Activated CD4-positive, alpha-beta T cell treated with anti-CD3 and anti-CD28 coated beads for 1 hour (primary cell): ENCODE measurements at places on chromosomes 7 and 10.

DNA sequence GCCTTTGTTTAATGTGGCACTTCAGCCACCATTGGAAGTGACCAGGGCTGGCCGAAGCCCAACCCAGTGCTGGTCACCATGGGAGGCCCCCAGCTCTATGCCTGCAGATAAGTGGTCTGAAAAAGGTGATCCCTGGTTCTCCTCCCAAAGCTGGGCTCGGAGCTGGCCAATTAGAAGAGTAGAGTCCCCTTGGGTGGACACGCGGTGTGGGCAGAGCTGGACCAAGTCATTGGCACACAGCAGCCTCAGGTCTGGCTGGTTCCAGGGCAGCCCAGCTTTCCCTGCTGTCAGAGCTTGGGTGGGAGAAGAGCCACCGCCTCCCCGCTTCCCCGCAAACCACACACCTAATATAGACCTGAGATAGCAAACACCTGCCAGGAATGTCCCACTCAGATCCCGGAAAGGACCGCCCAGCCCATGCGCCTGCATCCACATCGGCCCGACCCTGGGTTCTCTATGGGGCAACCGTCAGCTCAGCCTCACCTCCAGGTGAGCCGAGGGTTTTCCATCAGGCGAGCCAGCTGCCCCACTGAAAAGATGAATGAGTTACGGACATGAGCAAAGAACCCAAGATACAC lies 84.3 kb downstream of the TCERG1L start:
- DNase-seq: no peak

DNA sequence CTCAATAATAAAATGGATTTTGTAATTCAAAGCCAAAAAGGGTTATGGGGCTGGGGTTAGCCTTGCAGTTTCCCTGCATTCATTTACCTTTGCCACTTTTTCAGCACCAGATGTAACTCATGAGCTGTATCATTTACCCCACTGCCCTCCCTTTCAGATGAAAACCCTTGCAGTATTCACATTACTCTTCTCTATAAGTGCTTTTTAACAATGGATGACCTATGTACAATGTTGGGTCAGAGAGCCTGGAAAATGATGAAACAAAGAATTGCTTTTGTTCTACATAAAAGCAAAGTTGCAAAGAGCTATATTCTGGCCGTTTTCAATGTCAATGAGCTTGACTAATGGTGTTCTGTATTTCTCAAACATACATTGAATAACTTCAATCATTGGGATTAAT lies 189.7 kb downstream of the TMEM26 start:
- DNase-seq: no peak

DNA sequence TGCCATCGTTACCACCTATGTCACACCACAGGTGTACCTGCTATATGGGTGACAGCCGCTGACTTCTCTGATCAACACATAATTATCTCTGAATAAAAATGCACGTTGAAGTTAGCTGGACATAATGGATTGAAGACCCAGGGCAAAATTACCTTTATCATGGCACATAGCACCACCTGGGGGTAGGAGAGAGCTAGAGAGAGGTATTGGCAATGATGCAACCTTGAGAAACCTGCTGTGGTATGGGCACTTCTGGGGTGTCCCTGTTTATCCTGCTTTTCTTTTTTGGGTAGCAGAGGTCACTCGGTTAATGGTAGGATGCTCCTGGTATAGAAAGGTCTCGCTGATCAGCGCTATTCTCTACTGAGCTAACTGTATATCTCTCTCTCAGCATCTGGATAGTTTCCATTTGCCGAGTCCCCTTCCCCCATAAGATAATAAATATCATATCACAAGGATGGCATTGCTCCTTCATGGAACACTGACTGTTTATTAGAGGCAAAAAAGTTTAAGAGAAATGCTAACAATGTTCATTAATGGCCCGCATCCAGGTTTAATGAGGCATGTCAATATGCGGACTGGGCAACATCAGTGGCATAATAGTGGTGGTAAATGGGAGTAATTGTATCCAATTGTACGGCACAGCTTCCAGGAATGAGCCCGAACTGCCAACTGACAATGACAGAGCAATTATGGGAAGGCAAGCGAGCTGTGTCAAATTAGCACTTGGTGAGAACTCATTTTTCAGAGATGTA lies 323.1 kb downstream of the TFEC start:
- DNase-seq: no peak

DNA sequence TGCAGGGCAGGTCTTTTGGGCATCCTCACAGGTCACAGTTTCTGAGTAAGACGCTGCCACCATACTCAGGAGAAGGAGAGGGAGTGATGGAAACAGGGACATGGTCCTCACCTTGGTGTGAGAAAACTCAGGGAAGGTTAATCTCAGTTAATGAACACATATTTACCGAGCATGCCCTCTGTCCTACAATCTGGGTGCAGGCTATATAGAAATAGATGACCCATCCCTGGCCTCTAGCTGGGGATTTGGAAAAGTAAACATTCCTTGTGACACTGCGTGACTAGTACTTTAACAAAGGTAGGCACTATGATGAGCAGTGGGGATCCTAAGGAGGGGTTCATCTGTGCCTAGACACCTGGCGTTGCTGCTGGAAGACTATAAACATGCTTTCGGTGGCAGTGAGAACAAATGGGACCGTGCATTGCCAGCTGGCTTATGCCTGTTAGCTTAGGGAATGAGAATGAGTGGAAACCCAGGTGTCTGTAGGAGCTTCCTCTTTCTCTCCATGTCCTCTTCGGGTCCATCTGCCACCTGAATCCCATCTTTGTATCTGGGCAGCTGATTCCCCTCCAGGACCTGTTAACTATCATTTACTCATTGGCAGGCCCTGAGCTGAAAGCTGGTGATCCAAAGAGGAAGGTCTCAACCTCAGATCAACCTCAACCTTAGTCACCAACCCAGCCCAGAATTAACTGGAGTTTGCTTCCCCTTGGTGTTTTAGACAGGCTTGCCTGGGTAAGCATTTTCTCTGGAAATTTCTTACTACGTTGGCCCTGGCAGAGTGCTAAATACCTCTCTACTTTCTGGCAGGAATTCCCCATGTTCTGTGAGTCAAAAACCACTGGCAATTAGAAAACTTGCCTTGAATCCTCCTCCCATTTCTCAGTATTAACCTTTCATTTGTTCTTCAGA lies 794 bp downstream of the MBL2 start:
- DNase-seq: no peak

- no peak for DNase-seq
These were observed 227.6 kb upstream of the STEAP1 start for GRCh38 chr7:89926701-89927100.

DNA sequence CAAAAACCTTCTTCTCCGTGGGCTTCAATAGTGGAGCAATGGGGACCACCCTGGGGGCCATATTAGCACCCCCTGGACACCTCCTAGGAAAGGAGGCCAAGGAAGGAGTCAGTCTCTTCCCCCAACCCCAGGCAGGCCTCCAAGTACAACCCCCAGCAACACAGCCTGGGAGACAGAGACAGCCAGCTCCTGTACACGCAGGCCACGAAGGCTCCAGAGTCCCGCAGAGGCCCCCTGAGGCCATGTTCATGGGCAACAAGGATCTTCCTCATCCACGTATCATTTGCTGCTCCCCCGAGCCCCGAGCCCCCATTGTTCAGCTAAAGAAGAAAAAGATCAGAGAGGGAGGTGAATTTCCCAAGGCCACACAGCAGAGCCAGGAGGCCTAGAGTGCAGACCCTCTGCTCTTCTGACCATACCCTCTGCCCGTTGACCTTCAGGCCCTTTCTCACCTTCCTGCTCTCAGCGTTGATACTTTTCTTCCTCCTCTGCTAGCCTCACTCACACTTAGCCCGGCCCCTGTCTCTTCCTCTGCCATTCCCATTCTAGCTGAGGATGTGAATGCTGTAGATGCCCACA lies 35.9 kb upstream of the MYL10 start:
- DNase-seq: no peak

DNA sequence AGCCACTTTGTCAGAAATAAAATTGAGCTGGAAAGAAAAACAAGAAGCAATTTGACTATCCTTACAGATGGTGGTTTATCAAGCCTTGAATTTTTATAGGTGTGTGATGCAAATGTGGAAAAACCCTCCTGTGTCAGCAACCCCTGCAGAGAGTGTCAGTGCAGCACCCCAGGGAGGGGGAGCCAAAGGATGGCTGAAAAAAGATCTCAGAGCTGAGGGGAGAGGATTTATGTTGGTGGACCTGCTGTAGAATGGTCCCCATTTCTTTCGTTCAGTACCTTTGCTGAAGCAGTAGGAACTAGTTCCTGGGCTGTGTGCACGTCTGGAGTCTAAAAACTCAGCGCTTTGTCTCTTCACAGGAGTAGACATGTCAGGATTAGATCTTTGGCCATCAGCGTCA lies 239.0 kb downstream of the PHTF2 start:
- no peak for DNase-seq

DNA sequence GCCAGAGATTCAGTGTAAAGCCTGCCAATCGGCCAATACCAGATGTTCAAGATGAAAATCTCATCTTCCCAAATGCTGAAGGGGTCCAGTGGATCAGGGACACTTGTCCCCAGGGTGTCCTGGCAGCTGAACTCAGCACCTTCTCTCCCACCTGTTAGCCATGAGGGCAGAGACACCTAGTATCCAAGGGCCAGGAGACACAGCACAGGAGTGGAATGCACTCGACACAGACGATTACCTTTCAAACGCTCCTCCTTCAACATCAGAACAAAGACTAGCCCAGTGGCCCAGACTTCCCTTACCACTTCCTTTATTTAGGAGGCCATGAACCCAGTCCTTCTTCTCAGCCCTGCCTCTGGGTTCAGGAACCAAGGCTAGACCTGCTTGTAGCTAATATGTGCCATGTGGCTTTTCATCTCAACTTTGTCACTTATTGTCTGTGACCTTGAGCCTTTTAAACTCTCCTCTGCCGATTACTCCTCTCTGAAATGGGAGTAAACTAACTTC lies 180.3 kb upstream of the PLXNA4 start:
- DNase-seq: no peak

- no peak for DNase-seq
These were observed 76.8 kb downstream of the GATA3 start for GRCh38 chr10:8130973-8131911.

DNA sequence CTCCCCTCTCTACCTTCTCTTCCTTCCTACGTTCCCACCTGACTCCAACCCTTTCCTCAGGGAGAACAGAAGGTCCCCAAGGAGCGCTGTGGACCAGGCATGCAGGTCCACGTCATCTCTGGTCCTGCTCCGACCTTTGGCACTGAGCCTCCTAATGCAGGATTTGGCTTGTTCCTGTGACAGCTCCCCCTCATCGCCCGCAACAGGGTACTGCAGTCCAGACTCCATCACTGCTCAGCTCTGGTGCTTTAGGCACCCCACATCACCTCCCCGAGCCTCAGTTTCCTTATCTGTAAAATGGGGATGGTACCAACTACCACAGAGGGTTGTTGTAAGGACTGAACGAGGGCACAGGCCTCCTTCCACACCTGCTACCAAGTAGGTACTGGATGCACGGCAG lies 54.6 kb downstream of the FHIP2A start:
- no peak for DNase-seq

- DNase-seq: no peak
These were observed 96.0 kb downstream of the NRCAM start for GRCh38 chr7:108360058-108360800.

DNA sequence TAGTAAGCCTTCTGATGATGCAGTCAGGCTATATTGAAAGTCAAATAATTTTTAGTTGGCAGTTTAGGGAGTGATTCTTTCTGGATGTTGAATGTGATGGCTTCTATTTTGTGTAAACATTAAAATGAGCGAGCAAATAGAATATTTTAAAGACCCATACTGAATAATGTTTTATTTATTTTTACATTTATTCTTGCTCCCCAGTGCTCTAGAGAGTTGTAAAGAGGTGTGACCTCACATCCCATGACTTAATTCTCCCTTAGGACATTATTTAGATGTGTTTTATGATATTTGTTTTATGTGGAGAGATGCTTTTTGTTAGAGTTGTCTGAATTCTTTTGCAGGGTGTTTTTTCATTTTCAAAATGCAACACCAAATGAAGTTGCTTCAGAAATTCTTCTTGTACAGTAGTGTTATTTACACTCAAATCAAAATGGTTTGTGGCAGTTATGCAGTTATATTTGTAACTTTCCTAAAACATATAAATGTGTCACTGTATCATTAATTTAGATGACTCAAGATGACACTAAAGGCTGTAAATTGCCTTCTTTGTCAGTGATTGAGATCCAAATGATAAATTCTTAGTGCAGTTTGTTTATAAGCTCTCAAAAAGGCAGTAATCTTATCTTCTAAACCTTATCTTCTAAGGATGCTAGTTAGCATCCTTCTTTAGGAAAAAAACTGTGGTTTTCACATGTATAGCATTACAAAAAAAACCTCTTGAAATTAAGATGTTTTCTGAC lies 12.4 kb downstream of the UMAD1 start:
- DNase-seq: no peak

- DNase-seq: no peak
These were observed 3.3 kb downstream of the AVPI1 start for GRCh38 chr10:97683556-97684367.

DNA sequence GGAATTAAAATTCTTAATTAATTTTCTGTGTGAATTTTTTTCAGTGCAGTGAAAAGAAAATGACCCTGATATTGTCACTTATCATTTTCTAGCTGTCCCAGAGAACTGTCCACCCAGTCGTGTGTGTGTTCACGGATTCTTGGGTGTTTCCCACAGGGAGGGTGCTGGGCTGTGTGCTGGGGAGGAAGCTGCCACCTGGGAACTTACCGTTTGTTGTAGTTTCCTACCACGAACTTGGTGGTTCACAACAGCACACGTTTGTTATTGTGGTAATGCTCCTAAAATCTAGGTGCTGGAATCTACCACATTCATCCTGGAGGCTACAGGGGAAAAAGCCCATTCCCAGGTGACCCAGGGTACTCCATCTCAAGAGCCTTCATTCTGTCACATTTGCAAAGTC lies 276.1 kb downstream of the GLRX3 start:
- no peak for DNase-seq

DNA sequence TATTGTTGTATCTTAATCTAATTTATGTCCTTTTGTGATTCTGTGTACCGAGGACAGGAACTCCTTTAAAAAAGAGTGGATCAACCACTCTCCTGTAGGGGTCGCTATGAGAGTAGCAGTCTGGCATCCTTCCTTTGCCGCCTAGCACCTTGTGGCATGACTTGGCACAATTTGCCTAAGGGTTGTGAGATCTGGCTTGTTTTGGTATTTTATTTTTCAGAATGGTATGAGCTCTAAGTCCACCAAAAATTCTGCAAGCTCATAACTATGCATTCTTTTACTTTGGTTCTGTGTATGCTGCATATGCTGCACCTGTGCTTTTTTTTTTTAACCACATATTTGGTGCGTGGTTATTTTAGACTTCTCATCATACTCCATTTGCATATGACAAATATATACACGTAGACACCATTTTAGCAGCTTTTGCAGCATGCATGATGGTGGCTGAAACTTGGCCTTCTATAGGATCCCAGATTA lies 112.8 kb downstream of the CDK14 start:
- no peak for DNase-seq
